Occipital lobe (tissue), 3 donors: ENCODE measurements at places on chromosomes 7 and 10. TPM values are rescaled to one million over a fixed set of nuclear protein-coding genes. Genes with fewer than 3 reads are reported as not detected.

The AFAP1L2 gene
- total RNA-seq: 8.1 TPM

The VAX1 gene
- 1.2 TPM for total RNA-seq

The SRGN gene
- 24.8 TPM for total RNA-seq

DNA sequence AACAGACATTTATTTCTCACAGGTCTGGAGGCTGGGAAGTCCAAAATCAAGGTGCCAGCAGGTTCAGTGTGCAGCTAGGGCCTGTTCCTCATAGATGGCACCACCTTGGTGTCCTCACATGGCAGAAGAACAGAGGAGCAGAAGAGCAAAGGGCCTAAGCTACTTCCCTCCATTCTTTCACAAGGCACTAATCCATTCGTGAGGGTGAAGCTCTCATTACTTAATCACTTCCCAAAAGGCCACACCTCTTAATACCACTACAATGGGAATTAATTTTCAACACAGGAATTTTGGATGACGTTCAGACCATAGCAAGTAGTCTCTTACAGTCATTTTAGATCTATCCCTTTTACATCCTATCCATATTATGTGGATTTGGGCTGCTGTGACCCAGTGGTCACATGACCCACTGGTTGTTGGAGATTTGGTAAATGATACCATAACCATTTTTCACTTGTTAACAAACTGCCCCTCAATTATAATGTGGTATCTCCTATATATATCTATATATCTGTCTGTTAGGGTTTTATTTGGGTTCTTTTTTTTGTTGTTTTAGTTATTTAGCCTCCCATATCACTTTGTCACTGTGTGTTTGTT lies 63.4 kb downstream of the BBS9 start:
- DNase-seq: no peak

DNA sequence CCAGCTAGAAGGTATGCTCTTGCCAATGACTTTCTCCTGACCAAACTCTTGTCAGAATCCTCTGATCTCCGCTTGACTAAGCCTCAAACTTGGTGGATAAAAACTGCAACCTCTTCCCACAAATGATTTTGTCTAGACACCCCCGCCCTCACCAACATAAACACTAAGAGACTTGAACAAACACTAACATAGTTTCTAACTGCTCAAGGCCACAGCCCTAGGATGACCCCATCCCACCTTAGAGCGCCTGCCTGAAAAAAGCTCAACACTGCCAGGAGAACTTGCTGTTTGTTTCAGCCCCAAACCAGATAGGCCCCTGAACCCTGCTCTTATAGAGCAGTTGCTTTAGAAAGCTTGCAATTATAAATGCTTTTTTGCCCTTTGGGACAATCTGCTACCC lies 71.8 kb downstream of the LRRN3 start:
- no peak for DNase-seq

GRCh38 chr10:110632591-110633215 lies 11.4 kb upstream of the RBM20 start:
- DNase-seq: no peak

DNA sequence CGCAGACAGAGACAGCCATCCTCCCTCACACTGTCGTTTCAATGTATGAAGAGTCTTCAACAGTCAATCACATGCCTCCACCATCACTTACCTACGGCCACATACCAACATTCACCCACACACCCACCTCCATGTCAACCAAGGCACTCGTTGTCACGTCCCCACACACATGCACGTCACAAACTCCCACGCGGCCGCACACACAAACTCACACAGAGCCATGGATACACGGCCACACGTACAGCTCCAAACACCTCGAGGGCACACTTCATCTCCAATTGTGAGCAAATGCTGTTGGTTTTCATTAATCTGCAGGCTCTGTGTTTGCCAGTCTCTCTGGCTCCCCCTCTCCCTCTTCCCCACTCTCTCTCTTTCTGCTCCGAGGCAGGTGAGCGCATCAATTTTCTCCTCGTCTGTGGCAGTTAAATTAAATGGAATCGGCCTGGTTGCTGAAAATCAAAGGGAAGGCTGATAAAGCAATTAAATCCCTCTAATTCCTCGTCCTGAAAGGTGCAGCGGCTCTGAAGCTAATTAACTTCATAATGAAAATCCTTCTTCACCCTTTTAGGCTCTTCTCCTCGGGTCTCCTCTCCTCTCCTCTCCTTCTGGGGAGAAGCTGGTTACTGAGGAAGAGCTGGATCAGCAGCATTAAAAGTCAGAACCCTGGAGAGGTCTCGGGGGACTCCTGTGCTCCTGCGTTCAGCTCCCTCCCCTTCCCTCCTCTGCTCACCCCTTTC lies 53.8 kb upstream of the SLF2 start:
- no peak for DNase-seq

GRCh38 chr10:71079761-71080380 lies 132.5 kb upstream of the UNC5B start:
- DNase-seq: no peak
